ENCODE measurements at places on chromosomes 4 and X.
A peak's percentile ranks its signal among the peaks of the same experiment; 100 is the strongest.

DNA sequence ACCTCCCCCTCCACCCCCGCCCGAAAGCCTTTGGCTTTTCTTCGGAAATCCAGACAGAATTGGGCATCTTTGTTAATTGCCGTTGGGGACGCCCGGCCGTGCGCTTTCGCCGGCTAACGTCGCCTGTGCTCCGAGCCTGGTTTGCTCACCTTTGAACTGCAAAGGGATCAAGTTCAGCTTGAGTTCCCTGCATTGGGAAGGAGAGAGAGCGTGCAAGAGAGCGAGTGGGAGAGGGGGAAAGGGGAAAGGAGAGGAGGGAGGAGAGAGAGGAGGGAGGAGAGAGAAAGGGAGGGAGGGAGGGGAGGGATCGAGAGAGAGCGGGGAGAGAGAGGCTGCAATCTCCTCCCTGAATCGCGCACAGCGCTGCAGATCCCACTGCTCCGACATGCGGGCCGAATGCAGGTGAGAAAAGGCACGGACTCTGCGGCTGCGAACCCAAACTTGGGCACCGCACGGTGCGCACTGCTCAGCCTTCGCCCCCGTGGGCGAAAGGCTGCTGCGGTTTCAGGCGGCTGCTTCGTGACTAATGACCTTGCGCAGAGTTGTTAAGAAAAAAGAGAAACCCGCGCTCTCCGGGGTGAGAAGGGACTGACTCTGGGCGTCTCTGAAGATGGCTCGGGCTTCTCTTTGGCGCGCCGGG, at the start of gene PCDH7:
Gene PCDH7, plus strand, starts transcription at position 349 of the 640 bp plus-strand sequence. CDS start 1,054 bp downstream, outside the sequence.
- DNase-seq = no peak

- no peak for DNase-seq
Measured at GRCh38 chrX:83829874-83830273, 31.1 kb upstream of the CYLC1 start.

DNA sequence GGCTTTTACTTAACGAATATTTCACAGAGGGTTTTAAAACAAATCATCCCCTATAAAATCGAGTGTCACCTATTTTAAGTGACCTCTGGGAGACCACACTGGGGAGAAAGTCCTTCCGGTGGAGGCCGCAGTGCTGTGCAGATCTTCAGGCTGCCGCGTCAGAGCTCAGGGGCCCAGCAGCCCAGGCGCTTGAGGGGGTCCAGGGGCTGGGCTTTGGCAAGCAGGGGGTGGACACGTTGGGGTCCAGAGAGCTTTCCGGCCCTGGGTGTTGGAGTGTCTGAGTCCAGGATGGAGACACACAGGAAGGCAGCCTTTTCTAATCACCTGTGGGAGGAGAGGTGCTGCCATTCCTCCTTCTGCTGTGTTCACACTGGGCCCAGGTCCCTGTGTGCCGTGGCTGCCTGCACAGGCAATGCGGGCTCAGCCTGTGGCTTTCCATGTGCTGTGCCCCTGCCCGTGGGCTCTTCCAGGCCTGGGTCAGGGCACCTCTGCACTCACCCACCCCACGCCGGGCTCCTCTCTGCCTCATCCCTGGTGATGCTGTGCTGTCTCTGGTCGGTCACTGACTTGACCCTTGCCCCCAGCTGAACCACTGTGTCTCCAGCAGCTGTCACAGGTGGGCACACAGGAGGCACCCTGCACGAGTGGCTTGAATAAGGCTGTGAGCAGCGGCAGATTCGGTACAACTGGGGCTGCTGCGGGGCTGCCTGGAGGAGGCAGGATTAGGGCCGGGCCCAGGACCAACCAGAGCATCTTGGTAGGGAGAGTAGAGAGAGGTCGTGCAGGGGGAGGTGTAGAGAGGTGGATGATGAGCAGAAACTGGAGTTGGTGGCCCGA, 10.0 kb downstream of the HTRA3 start:
- no peak for DNase-seq

GRCh38 chr4:118352843-118353533, at the start of gene PRSS12:
TSS of gene PRSS12 (minus strand) at chr4:118353003. CDS start at chr4:118352720, 283 bp downstream.
- DNase-seq = peak; percentile 63

- DNase-seq = no peak
Measured at GRCh38 chrX:131322651-131323050, 33.5 kb upstream of the IGSF1 start.

GRCh38 chr4:126899331-126899801, 733.4 kb upstream of the INTU start:
- no peak for DNase-seq

GRCh38 chrX:64204701-64205440, 637 bp downstream of the AMER1 start:
- DNase-seq = peak; percentile 66

DNA sequence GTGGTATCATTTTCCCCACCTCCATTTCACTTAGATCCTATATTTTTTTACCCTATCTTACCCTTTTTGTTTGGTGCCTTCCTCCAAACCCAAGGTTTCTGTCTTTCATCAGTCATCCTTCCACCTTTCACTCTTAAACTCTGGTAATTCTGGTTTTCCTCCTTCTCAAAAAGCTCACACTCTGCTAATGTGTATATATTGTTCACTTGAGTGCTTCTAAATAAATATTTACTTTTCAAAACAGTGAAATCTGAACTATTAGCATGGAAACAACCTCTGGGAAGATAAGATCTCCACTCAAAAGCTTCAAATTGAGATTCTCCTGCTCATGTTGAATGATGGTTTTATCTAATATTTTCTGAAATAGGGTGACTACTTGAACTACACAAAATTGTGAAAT, 21.5 kb downstream of the XIAP start:
- no peak for DNase-seq

DNA sequence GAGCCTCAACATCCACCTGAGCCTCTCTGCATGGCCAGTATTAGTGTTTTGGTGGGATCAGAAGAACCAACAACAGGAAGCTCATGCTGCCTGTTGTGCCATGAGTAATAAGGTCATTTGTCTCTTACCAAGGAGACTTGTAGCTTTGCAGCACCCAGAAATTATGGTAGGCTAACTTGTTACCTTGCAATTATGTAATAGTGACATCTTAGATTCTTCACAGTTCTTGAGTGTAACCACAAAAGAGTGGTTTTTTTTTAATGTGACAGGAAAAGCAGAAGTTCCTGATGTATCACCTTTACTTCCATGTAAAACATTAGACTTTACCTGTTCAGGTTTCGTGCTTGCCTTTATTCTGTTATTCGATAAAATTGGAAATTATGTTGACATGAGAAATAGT, 263.9 kb upstream of the CXXC4 start:
- no peak for DNase-seq

DNA sequence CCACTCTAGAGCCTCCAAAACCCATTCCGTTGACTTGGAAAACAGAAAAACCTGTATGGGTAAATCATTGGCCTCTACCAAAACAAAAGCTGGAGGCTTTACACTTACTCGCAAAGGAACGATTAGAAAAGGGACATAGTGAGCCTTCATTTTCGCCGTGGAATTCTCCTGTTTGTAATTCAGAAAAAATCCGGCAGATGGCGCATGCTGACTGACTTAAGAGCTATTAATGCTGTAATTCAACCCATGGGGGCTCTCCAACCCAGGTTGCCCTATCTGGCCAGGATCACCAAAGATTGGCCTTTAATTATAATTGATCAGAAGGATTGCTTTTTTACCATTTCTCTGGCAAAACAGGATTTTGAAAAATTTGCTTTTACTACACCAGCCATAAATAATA, 60.8 kb downstream of the ZNF732 start:
- DNase-seq = peak; percentile 24

DNA sequence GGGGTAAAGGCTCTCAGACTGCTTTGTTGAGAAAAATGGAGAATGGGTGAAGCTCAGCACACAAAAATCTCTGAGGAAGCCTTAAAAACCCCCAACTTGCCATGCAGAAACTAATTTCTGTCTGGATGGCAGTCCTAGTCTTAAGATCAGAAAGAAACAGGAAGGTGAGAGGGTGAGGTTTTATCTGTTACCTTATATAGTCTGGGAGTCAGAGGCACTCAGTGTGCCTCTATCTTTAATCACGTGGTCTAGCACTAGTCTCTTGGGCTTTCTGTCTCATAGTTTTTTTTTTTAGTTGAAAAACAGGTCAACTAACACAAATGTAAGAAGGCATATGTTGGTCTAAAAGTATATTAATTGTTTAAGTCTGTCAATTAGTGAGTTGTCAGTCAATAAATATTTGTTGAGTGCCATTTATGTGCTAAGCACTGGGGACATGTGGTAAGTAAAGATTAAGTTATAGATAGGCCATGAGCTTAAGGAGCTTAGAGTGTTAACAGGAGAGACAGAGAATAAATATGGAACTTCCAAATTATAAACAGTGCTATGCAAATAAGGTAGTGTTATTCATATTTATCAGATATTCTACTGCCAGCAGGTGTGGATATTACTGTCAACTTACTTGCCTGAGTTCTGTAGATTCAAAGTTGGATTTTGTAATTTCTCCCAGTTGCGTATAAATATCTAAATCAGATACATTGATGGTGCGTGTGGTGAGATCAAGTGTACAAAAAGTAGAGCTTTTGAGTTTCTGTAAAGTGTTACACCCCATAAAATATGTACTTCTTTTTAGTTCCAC, 7.0 kb downstream of the CYBB start:
- no peak for DNase-seq

DNA sequence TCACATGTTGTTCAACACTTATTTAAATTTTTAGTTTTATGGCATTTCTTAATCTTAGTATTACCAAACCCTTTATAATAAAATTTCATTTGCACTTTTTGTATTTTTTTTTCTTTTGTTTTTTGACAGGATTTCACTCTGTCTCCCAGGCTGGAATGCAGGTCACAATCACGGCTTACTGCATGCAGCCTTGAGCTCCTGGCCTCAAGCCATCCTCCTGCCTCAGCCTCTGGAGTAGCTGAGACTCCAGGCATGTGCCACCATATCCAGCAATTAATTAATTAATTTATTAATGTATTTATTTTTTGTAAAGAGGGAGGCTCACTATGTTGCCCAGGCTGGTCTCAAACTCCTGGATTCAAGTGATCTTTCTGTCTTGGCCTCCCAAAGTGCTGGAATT, 133.4 kb downstream of the ADGRL3 start:
- DNase-seq = no peak

- DNase-seq = no peak
Measured at GRCh38 chr4:14180983-14181601, 553.6 kb upstream of the BOD1L1 start.

All from NCI-H1436 (cell line).